ENCODE measurements at places on chromosomes 12 and 14. TPM values are rescaled to one million over a fixed set of nuclear protein-coding genes. Genes with fewer than 3 reads are reported as not detected.

DNA sequence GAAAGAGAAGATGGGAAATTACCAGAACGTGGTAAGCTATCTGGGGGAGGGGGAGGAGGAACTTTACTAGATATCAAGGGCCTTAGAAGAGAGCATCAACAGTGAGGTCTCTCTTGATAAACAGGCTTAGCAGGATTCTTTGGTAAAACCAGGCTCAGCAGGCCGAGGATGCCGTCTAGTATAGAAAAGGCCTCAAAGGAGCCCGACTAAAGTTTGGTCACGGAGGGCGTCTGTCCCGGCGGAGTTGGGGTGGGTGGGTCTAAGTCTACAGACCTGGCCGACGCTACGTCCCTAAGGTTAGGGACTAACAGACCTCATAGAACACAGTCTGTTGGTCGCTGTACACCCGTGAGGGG is 538 bp upstream of the TIGAR start:
- no peak for DNase-seq

DNA sequence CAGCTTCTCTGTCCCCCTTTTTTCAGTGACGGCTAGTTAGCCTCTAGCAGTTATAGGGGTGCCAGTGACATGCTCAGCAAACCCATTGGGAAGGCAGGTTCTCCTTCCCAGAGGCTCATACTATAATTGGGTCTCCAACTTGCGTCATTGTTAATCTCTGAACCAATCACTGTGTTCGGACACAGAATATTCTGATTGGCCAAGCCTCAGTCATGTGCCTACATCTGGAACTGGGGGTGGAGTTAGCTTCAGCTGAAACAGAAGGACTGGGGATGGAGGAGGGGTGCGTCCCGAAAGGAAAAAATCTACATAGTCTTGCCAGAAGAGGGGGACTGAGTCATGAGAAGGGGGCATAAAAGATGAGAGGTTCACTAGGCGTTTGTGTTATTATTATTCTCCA is 165.6 kb downstream of the SUDS3 start:
- DNase-seq, result no peak

DNA sequence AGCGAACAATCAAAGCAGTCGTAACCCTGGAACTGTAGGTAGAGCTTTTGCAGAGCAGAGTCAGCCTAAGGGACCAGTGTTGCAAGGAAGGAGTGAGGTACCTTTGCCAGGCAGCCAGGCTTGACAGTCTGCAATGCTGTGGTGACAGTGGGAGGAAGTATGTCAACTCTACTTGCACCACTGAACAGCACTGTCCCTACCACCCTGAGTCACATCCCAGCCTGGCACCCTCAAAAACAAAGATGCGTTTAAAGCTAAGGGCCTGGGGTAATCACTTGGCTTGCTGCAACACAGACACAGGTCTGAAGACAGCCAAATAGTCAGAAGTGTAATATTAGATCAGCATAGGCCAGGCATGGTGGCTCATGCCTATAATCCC is 141.9 kb downstream of the DPF3 start:
- no peak for DNase-seq

GRCh38 chr12:54611715-54612149 is 23.0 kb downstream of the LACRT start:
- no peak for DNase-seq

- DNase-seq, result no peak
Observed at GRCh38 chr14:77917491-77918201, 117.7 kb downstream of the ADCK1 start.

DNA sequence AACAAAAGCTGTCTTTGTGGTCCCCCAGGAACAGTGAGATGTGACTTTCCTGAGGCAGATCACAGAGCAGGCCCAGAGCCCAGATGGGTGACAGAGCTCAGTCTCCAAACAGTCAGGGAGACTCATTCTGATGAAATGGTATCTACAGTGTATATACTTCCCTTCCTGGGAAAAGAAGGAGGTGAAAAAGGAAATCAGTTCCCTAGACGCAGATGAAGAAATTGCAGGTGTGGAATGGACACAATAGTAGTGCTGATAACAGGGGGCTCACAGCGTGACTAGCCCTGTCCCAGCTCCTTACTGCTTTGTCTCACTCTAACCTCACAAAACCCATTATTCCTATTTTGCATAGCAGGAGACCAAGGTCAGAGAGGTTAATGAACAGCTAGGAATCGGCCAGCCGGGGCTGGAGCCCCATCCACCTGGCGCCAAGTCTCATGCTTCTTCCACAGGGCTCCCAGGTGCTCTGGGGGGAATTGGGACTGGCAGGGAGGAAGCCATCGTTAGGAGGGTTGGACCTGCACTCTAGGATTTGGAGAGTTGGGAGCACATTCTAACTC is 11.9 kb downstream of the KCNH3 start:
- no peak for DNase-seq

DNA sequence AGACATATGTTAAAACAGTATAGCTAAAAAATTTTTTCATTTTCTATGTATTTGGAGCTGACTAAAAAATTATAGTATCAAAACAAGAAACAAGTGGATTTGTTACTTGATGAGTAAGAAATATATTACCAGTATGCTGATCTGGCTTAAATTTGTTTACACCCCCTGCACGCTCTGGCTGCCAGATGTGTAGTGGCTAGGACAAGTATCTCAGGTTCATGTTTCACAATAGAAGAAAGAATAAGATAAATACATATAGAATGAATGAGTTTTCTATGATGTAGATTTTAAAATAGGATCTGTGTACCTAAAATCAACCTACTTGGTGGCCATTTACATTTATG is 13.1 kb downstream of the NAA30 start:
- no peak for DNase-seq

- no peak for DNase-seq
Observed at GRCh38 chr12:43815416-43815815, 9.3 kb upstream of the TWF1 start.

DNA sequence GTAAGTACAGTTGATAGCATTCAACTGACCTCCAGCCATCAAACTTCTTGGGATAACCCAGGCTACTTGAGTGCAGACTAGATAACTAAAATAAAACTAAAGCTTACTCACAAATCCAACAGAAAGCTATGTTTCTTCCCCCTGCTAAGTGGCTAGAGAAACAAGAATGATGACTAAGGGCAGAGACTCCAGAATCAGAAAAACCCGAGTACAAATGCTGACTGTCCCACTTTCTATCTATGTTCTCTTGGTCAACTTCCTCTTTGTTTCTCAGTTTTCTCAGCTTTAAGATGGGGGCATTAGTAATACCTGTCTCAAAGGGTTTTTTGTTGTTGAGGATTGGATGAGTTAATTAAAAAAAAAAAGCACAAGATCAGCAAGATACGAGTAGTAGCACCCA is 6.1 kb upstream of the NUAK1 start:
- no peak for DNase-seq

GRCh38 chr12:6786416-6787094 is 2.8 kb upstream of the CD4 start:
- DNase-seq, result no peak

DNA sequence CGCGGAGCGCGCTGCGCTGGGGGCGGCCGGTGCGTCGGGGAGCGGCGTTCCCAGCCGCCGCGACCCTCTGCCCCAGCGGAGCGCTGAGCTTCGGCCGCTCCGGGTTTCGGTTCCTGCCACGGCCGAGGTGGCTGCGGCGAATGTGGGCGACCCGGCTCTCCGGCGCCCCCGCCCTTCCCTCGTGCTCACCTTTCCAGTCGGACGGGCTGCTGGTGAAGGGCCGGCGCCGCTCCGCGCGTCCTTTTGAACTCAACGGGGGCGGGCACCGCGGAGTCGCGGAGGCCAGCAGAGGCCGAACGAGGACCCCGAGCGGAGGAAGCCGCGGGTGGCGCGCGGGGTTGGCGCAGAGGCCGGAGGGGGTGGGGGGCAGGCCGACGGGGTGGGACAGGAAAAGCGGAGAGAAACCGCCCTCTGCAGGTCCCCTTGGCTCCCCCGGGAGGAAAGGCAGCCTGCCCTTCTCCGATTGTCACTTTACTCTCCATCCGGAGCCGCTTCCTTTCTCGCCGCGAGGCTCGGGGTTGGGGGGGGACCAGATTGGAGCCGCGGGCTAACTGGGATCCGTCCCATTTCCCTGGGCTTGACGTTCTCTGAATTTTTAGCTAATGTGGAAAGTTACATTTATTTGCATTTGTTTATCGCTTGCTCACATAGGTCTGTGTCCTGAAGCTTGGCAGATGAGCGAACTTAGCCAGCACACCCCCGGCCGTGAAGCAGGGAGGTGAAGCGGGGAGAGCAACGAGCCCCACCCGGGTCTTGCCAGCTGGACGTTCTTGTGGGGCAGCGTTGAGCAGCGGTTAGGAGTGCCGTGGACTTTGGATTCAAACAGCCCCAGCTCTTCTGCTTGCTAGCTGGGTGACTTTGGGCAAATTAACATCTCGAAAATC is at the start of gene SMAGP:
SMAGP (minus strand) TSS at position 349 of the 884 bp plus-strand sequence. CDS start 1,137 bp downstream, outside the sequence.
- DNase-seq, result peak; percentile 49

GRCh38 chr14:72638021-72638420 is 255.9 kb downstream of the DPF3 start:
- DNase-seq, result peak; percentile 67

DNA sequence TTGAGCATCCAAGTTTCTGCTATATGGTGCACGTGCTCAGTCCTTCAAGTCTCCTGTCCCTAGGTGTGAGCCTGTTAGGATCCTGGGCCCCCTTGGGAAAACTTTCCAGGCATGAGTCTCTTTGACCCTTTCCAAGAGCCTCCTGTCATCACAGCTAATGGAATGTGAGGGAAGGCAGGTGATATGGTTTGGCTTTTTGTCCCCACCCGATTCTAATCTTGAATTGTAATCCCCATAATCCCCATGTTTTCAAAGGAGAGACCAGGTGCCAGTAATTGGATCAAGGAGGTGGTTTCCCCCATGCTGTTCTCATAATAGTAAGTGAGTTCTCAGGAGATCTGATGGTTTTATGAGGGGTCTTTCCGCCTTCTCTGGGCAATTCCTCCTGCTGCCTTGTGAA is 265.5 kb downstream of the ATP23 start:
- DNase-seq, result no peak

GRCh38 chr12:52029685-52030084 is 21.6 kb upstream of the NR4A1 start:
- DNase-seq, result no peak

DNA sequence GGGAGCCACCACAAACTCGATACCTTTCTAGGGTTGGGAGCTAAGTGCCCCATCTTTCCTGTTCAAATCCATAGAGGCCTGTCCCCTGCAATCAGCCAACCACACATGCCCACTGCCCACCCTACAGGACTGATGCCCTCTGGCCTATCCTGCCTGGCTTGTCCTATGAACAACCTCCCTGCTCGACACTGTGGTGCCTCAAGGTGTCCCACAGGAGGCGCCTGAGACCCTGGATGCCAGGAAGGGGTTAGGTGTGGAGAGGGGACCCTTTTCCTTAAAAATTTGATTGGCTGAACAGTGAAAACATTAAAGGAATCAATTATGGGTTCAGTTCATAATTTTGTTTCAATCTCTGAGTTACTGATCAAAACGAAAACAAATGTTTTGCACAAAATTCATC is 97.3 kb upstream of the FZD10 start:
- no peak for DNase-seq

DNA sequence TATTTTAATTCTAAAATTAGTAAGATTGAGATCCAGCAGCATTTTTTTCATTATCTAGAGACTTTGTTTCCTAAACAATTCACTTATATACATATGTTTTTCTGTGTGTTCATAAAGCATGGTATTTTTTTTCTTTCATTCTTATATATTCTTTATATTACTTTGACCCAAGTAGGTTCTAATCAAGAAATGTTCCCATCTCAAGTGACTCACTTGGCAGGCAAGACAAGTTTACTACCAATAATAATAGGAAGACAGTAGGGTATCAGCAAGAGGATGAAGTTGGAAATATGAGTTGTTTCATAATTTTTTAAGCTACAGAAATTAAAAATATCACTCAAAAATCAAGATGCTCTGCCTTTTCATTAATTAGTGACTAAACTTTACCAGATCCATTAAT is 613.4 kb upstream of the ATP2B1 start:
- DNase-seq, result no peak

DNA sequence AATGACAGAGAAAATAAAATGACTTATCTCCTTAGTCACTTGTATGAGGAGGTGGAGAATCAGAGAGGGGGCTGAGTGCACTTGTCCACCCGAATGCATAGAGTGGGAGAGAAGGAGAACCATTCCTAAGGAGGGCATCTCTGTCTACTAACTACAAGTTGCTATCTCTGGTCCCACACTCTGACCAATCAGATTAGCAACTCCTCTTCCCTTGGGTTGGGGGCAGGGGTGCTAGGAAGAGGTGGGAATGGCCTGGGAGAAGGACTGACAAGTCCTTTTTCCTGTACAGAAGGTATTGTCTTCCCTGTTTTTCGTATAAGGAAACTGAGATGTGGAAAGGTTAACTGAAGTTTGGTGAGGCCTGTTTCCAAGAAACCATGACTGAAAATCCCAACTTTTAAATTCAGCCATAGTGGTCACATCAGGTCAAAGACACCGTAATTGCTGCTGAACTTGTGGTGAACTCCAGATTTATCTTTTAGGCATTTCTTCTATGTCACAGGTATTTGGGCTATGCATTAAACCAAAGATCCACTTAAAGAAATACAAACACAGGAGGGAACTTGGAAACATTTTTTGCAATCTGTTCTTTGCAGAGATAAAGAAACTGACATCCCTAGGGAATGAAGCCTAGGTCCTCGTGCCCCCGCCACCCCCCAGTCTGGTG is 207.8 kb downstream of the CRADD start:
- no peak for DNase-seq

GRCh38 chr14:89215531-89215930 is 201.5 kb downstream of the FOXN3 start:
- DNase-seq, result no peak

DNA sequence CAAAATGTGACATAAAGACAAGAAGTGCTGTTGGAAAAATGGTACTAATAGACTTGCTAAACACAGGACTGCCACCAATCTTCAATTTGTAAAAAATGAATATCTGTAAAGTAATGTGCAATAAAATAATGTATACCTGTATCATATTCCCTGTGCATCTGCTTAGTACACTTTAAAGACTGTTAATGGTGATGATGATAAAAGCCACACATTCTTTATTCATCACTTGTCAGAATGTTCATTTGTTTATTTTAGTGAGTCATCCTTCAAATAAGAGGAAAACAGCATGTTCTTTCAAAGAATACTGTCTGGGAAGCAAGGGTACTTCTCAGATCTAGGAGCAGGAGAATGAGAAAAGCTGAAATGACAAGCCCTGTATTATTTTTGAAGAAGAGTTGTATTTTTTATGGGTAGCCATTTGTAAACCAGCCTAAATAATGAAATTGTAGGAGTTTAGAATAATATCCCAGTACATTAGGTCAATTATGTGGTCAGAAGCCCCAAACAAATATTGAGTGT is 78.3 kb upstream of the PSMA6 start:
- DNase-seq, result no peak

HNRNPA1 gene
- 339 TPM for total RNA-seq

APOF gene
- not detected for total RNA-seq

PCK2 gene
- total RNA-seq, result 7.6 TPM

GPR132 gene
- total RNA-seq, result under 0.01 TPM

OTOGL gene
- total RNA-seq, result 0.26 TPM

LRIG3 gene
- total RNA-seq, result 33.0 TPM

KIAA0586 gene
- total RNA-seq, result 17.1 TPM

CLEC4E gene
- not detected for total RNA-seq

STYK1 gene
- 3.2 TPM for total RNA-seq

DIABLO gene
- 60.6 TPM for total RNA-seq
